ENCODE measurements at places on chromosomes 3 and 15.

- DNase-seq = no peak
These were observed 111.9 kb upstream of the TSC22D2 start for GRCh38 chr3:150296123-150296735.

GRCh38 chr15:71249986-71250385 lies 134.7 kb downstream of the THSD4 start:
- DNase-seq = no peak

DNA sequence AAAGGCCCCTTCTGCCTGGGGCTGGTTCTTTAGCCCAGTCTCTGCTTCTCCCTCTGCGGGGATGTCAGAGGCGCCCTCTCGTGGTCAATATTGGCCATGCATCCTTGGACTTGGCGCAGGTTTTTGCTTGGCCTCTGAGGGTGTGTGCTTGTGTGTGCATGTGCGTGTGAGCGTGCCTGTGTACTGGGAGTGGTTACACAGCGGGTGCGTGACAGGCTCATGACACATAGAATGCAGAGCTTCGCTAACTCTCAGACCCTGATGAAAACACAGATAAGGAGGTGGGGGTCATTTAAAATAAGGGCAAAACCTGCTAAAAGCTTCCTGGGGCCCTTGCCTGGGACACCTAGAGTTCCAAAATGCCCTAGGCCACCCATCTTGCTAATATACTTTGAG lies 160.9 kb downstream of the SMAD6 start:
- DNase-seq = no peak

- no peak for DNase-seq
These were observed 151.4 kb downstream of the CHDH start for GRCh38 chr3:53694666-53695323.

DNA sequence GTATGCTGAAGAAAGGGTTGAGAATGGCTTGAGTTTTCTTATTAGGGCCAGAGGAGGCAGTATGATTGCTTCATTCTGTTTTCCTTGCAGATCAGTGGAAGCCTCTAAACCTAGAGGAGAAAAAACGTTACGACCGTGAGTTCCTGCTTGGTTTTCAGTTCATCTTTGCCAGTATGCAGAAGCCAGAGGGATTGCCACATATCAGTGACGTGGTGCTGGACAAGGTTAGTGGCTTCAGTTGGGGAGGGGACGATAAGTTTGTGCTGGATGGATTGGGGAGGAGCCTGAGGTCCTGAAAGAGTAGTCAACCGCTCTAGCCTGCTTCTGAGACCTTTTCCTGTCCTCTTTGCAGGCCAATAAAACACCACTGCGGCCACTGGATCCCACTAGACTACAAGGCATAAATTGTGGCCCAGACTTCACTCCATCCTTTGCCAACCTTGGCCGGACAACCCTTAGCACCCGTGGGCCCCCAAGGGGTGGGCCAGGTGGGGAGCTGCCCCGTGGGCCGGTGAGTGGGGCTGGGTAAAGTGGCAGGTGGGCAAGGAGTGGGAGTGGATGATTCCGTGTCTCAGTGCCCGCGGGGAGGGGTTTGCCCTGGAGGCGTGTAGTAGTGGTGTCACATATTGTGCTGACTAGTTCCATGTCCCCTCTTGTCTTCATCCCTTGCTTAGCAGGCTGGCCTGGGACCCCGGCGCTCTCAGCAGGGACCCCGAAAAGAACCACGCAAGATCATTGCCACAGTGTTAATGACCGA lies 8.5 kb downstream of the EIF4G1 start:
- no peak for DNase-seq
